ENCODE measurements at places on chromosomes 6 and 20.

DNA sequence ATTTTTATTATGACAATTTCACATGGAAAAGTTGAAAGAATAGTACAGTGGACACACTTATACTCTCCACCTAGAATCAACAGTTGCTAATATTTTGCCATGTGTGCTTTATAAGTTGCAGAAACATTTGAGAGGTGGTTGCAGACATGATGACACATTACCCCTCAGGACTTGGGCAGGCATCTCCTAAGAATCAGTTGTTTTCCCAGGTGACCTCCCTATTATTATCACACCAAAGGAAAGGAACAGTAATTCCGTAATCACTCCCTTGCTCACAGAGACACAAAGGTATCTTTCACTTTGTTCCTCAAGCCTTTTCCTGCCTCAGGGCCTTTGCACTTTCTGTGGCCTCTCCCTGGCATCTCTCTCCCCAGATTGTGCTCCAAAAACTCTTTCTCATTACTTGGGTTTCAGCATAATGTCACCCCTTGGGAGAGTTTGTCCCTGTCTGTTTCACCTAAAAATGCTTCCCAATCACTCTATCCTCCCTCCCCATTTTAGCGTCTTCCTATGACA, 5.9 kb upstream of the SULF2 start:
- no peak for DNase-seq

DNA sequence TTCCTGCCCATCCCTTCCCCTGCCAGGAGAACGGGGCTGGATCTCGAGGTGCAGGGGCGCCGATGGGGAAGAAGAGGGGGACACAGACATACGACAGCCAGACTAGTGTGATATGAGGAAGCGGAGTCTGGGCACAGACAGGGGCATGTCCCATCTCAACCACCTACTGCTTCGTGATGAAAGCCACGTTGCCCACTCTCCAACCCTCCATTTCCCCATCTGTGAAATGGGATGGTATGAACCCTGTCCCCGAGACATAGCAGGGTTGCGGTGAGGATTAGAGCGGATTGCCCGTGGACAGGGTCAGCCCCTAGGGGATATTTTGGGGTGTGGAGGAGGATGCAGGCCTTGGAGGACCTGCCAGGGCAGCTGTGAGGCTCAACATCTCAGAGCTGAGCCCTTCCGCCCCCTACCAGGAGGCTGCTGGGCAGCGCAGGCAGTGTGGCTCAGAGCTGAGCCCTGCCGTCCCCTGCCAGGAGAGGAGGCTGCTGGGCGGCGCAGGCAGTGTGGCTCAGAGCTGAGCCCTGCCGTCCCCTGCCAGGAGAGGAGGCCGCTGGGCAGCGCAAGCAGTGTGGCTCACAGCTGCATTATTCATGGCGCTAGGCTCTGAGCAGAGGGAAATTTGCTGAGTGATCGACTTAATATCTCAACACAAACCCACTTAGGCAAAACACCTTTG, 71.7 kb downstream of the GRM4 start:
- no peak for DNase-seq

DNA sequence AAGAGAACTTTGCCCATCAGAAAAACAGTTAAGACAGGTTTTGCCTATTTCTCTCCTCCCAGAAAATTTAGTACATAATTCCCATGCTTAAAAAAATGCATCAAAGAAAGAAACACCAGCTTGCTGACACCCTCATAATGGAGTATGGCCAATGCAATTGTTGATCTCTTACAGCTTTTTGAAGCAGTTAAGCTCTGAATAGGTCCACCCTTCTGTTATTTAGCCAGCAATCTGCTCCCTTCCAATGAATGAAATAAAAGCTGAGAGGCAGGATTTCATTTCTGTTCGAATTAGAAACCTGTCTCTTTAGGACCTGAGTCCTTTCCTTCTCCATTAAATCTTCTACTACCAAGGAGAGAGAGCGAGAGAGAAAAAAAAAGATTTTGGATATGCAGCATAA, 288.7 kb downstream of the RNF144B start:
- no peak for DNase-seq

- DNase-seq, result no peak
Observed at GRCh38 chr20:59318803-59319202, 18.4 kb downstream of the EDN3 start.

DNA sequence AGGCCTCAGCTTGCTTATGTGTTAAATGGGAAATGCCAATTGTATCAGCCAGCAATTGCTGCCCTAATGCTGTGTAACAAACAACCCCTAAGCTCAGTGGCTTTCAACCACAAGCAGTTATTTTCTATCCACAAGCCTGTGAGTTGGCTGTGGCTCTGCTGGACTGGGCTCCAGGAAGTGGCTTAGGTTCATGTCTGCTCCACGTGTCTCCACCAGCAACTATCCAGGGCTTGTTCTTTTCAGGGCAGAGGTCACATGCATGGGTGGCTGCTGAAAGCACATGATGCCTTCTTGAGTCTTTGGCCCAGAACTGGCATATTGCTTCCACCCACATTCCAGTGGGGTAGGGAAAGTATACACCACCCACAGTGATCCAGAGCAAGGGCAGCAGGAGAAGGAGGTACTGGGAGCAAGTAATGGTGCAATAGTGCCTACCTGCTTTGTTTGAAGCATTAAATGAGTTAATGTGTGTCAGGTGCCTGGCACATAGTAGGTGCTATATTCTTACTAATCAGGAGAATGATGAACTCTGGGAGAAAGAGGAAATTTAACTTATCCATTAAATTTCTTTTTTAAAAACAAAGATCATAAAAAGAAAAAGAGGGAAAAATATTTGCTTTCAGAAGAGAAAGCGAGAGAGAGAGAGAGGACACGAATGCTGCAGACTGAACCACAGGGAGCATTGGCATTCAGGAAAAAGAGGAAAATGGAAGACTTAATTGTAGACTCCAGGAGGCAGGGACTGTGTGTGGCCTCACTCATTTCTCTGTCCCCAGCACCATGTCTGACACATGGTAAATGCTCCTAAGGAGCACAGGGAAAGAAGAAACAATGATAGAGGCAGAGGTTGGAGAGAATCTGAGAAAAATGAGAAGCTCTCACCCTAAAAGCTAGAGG, 25.2 kb upstream of the RNF24 start:
- no peak for DNase-seq

DNA sequence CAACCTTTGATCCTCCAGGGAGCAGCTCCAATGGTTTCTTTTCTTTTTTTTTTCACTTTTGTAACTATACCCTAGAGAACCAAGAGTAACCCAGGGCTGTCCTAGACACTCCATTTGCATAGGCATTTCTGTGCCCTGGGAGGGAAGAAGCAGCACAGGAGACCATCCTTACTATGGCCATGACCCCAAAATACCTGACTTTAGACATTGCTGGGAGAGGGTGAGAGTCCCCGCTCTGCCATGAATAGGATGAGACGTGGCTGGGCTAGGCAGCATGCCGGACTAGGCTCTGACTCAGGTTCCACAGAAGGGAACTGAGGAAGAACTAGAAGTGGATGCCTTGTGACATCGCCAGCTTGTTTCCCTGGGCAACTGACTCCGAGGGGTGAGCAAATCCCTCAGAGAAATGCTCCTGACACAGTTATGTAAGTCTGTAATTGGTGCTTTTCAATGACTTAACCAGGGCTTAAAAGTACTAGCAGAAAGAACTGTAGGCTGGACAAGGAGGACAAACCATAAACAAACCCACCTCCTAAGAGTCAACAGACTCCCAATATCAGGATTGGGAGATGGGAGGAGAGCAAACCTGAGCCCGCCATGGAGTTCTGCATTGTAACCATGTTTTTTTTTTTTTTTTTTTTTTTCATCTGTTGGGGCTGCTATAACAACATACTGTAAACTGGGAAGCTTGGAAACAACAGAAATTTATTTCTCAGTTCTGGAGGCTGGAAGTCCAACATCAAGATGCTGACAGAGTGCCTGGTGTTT, 910 bp upstream of the ADTRP start:
- DNase-seq, result no peak

GRCh38 chr6:131213501-131213990, 78.3 kb downstream of the AKAP7 start:
- DNase-seq, result no peak

DNA sequence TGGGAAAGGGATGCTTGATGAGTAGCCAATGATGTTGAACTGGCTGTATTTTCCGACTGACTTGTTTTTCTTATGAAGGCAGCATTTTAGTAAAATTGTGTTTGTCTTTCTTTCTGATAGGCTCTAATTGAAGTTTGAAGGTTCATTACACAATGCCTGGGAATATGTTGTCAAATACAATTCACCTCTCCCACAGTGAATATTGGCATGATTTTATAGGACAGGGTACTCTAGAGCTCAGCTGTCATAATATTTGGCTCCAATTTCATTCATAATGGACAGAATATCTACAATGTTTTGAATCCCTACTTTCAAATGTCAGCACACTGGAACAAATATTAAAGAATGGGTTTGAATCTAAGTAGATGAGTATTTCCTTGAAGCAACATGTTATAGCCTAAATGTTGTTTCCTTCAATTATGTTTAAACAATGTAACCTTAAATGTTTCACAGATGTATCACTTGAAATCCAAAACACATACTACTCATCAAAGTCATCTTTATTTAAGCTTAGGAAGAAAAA, 81.4 kb downstream of the LAMA2 start:
- no peak for DNase-seq

DNA sequence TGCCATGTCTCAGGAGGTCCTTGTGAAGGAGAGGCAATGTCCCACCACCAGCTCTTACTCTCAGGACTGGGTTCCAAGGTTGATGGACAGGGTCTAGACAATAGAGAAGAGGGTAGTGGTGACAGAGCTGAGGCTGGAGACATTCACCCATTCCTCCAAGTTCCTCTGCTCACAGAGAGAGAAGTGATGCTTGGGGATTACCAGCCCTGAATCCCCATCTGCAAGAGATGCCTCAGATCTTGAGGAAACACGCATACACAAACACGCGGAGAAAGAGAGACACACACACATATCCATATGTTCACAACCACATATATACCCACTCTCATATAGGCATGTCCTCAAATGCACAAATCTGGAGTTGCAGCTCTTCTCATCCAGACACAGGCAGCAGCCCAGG, 15.2 kb upstream of the CD83 start:
- no peak for DNase-seq

- DNase-seq, result no peak
Observed at GRCh38 chr6:49416195-49416594, 46.9 kb downstream of the MMUT start.

DNA sequence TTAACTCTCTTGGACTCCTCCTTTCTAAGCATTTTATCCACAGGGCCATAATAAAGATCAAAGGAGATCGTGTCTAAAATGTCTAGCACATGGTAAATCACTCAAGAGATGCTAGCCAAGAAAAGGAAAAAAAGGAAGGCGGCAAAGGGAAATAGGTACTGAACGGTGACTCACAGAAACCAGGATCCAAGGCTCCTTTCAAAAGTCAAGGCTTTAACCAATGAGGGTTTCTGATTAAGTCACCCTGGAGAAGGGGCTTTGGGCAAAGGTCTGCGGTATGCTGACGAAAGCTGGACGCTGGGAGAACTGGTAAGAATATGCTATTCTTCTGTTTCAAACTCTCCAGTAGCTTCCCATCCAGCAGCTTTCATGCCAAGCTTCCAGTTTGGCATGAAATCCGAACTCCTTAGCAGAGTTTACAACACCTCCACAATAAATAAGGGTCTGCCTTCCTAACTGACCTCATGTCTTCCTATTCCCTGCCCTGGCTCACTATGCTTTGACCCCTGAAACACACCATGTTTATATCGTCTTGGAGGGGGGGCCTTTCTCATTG, 1.0 kb downstream of the TOMM34 start:
- no peak for DNase-seq

DNA sequence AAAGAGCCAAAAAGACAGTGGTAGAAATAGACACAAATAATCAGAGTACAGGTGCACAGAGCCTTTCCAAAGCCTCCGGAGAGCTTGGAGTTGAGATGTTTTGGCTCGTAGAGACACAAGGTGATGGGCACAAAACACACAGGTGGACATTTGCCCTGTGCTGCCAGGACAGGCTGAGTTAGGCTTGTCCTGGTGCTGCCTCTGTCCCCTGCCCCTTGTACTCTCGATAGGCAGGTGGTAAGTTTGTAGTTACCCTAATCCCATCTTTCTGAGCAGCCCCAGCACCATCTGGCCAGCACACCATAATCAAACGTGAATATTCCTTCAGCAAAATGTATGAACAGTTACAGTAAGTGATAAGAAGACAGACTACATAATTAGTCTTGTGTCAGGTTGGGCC, 95.5 kb downstream of the FOXC1 start:
- no peak for DNase-seq

DNA sequence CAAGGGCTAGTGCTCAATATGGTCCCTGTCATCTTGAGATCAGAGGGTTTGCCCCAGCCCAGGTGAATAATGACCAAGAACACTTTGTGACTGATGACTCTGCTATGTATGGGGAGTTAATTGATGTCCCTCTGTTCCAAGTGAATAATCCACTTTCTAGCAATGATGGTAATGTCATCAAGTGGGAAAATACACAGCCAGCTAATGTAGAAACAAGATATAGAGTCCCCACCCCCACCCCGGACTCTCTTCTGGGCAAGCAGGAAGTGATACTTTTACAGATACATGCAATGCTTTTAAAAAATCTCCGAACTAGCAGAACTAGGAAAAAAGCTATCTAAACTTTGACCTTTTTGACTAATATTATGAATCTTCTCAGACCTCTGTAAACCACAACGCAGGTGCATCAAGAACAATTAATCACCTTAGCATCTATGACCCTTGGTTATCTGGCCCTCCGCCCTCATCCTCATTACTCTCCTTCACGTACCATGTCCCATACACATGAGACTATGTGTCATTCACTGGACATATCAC, 30.5 kb downstream of the CNR1 start:
- no peak for DNase-seq

DNA sequence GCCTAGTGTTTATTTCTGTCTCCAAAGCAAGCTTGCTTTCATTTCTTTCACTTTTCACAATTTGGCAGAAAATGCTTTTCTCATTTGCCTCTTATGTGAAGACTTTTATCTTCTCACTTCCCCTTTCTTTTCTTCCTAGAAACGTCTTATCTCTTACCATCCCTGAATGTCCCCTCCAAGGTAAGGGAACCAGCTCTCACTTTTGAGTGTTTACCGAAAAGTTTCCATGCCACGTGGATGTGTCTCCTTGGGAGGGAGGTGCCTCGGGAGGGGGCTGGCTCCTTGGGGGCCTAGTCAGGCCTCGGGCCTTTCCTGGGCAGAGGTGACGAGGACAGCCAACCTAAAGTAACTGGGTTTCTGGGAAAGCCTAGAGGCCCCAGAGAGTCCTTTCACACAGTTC, 127.4 kb downstream of the CD24 start:
- DNase-seq, result no peak

DNA sequence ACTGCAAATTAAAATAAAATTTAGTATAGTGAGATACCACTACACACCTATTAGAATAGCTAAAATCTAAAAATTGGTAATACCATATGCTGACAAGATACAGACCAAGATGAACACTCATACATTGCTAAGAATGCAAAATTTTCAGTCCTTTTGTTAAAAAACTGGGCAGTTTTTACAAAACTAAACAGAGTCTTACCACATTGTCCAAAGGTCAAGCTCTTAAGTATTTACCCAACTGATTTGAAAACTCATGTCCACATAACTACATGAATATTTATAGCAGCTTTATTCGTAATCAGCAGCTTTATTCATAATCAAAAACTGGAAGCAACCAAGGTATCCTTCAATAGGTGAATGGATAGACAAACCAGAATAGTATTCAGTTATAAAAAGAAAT, 10.0 kb downstream of the POLR3F start:
- no peak for DNase-seq

GRCh38 chr6:128806261-128806660, 76.7 kb upstream of the LAMA2 start:
- no peak for DNase-seq

GRCh38 chr20:19841740-19842139, 83.7 kb downstream of the RIN2 start:
- DNase-seq, result no peak

- no peak for DNase-seq
Observed at GRCh38 chr6:37257320-37257633, 295 bp upstream of the TBC1D22B start.

- DNase-seq, result no peak
Observed at GRCh38 chr6:73710470-73710869, 14.5 kb downstream of the CD109 start.
